ENCODE measurements at places on chromosomes 5 and 9. TPM values are rescaled to one million over a fixed set of nuclear protein-coding genes. Genes with fewer than 3 reads are reported as not detected.

Gene MAMDC2
- 0.60 TPM for total RNA-seq

DNA sequence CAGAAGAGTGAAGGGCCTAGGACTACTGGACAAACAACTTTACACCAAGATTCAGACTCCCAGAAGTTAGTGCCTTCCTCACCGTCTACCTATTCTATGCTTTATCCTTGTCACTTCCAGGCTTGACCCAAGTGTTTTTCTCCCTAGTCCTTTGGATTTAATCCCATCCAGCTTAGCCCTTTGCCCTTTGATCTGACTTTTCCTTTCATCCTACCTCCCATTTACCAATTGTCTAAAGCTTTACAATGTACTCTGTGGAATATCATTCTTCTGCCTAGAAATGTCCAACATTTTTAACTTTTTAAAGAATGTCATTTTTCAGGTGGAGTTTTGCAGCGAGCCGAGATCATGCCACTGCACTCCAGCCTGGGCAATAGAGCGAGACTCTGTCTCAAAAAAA lies 292.1 kb downstream of the EPB41L4A start:
- no peak overlapping the region for H3K27ac ChIP-seq
- no peaks in the 10 kb centered on the region for H3K36me3 ChIP-seq
- peaks cover 3% of the 10 kb centered on the region for H3K27me3 ChIP-seq
- no peaks in the 10 kb centered on the region for H3K4me1 ChIP-seq
- H3K4me3 ChIP-seq: no peak overlapping the region
- no peak for DNase-seq

DNA sequence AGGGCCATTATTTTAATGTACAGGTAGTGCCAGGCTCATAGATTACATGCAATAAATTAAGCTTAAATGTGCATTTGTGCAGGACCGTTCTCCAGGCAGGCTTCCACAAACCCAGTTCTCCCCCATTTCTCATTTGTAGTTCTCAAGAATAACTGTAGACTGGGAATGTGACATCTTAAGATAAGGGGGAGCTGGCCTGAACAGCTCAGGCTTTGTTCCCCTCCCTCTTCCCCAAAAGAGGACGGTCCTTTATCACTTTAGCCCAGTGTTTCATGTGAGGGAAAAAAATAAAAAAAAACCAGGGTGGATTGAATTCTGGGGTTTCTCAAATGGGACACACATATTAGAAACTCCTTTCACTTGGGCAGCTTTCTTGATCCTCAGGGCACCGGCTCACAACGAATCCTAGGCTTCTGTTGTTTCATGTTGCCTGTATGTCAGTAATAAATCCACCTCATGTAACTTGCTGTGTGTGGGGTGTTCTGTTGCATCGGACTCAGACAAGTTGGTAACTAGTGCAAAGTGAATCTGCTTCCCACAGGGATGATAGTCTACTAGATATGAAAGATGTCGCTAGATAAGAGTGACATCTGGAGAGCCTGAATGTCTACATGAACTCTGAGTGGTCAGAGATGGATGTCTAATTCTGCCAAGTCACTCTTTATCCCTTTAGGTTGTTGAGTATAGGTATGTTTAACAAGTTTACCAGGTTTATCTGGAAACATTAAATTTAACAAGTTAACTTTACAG lies 2030.6 kb upstream of the NUDT12 start:
- no peaks in the 10 kb centered on the region for H3K36me3 ChIP-seq
- H3K27ac ChIP-seq: no peak overlapping the region
- no peak overlapping the region for H3K4me3 ChIP-seq
- H3K27me3 ChIP-seq: no peaks in the 10 kb centered on the region
- peaks cover under 1% of the 10 kb centered on the region for H3K4me1 ChIP-seq
- DNase-seq: no peak

DNA sequence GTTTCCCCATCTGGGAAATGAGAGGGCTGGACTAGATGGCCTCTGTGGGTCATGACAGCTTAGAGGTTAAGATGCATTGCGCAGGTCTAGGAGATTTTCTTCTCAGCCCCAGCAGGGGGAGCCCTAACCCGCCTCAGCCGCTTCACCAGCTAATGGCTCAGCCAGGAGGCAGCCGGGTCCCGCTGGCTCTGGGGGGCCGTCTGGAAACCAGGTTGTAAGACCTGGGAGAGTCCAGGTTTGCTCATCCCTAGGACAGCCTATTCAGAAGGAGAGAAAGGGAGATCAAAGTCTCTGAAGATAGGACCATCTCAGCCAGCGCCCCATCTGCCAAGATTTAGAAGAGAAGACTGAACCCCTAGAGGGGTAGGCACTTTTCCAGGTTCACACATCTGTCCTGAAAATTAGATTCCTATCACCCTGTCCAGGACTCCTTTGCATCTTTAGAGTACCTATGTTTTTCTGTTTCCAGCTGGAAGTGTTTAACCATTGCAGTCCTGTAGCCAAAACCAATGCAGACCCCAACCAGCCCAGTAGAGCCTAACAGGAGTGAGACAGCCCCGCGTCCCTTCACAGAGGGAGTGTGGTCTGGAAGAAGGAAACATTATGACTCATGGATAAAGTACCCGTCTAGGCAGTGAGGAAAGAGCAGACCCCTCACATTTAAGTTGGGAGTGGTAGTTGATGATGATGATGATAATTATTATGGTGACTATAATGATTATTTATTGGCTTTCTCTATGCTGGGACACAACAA lies 27.5 kb downstream of the SPARC start:
- no peak overlapping the region for H3K27ac ChIP-seq
- peak; percentile 80 for DNase-seq
- H3K36me3 ChIP-seq: no peaks in the 10 kb centered on the region
- no peaks in the 10 kb centered on the region for H3K4me1 ChIP-seq

Measured in progenitor cell of endocrine pancreas (in vitro differentiated cells).